ENCODE measurements at places on chromosomes 7 and 10.

DNA sequence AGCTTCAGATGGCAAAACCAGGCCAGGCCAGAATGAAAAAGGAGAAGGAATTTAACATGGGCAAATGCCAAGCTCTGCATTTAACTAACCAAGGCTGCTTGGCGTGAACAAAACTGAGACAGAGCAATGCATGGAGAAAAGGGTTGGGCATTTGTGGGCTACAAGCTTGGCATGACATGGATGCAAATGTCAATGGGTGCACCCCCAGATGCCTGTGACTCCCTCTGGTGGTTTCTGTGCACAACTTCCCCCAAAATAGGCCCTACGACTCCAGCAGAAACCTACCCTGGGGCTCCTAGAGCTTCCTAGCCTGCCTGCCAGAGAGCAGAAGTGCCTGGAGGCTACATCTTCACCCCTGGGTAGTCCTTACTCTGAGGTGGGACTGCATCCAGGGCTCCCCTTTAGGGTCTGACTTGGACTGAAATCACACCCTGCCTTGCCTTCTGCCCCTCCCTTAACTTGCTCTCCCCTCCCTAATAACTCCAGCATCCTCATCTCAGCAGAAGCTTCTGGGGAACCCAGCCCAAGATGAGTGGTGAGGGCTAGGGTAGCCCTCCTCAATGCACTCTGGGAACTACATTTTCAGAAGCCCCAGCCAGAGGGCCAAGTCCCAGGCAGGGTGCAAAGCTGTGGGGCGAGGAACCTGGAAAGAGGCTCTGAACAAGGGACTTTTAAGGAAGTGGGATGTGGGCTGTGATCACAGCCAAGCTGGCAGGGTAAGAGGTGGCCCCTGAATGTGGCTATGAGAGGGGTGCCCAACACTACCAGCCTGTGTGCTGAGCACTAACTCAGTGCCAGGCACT lies 11.3 kb downstream of the GPRIN2 start:
- DNase-seq, result no peak

DNA sequence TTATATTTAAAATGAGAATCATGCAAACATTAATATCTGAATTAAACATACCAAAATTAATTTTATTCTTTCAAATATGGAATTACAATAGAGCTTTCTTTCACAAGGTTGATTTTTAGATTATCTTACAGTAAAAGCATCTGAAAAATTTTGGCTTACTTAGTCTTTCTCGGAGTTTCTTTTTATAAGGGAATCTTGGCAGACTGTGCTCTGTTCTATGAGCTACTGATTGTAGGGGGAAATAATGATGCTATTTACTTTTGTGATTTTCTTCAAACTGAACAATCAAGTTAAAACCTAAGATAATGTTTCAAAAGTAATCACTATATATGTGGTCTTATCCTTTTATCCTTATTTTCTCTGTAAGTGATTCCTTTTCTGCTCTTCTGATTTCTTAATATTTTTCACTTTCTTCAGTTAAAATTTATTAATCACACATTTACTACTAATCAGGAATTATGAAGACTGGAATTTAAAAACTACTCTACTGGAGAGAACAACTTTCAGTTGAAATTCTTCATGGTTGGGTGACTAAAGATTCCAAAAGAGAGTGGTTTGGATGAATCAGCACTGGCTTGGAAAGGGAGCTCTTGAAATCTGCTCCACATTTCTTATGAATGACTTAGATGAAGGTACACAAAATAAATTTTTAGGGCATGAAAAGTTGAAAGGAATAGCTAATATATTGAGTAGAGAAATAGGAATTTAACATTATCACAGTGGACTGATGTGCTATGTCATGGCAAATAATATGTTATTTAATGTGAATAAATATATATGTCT lies 103.9 kb downstream of the PPP1R9A start:
- DNase-seq, result no peak

DNA sequence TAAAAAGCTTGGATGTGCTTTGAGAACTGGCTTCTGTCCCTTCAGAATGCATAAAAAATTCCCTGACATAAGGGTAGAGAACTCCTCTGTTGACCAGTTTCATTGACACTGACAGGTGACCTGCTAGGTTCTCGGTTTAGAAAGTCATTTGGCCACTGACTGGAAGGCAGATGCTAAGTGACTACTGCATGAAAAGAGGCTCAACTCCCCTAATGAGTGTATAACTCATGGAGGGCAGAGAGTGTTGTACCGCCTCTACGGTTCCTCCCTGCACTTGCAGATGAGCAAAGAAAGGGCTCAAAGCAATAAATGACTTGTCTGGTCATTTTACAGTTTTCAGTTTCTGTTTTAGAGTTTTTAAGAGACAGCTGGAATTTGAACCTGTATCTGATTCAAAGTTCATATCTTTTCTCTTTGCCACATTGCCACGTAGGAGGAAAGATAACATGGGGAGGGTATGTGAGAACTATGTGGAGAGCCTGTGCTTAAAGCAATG lies 2.9 kb upstream of the FGL2 start:
- DNase-seq, result no peak

- no peak for DNase-seq
Observed at GRCh38 chr7:155807789-155808548, 4.3 kb downstream of the SHH start.

DNA sequence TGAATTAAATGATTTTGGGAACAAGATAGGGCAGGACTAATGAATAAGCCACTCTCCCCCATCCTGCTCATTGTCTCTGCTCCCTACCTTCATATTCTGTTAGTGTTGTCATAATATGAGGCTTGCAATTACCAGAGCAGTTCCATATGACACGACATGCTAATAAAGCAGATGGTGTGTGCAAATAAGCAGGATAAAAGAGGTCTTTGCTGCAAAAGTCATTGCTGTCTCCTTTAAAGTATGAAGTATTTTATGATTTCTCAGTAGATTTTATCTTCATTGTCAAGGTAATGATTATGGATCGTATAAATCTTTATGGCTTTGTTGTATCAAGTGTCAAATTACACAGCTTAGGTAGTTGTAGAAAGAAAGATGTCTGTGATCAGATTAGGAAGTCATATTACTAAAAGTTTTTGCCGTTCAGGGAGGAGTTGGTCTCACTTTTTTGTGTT lies 114.8 kb downstream of the SDK1 start:
- peak; percentile 57 for DNase-seq

GRCh38 chr7:30521532-30521931 lies 16.9 kb upstream of the GGCT start:
- no peak for DNase-seq

GRCh38 chr10:13758756-13759155 lies 172.0 kb downstream of the PRPF18 start:
- no peak for DNase-seq

DNA sequence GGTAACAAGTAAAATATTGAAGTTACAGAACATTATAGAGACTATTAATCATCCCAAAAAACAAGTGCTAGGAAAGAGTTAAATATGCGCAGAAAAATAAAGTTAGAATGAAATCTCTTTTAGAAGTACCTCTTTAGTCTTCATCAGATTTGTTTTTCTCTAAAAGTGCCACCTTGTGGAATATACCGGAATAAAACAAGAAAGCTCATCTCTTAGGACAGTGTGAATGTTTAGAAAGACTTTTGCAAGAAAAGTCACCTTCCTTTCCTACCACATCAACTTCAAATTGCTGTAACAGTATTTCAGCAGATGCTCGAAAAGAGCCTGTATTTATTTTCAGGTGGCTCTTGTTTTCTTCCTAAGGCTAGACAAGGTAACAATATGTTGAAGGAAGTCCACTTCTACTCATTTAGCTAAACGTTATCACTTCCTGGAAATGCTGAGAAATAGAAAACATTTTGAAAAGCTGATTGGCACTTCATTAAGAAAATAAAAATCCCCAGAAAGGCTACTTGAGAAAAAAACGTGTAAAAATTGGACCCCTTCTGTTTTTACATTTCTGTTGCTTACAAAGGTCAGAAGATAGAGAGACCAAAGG lies 19.8 kb upstream of the FAM133B start:
- DNase-seq, result no peak

DNA sequence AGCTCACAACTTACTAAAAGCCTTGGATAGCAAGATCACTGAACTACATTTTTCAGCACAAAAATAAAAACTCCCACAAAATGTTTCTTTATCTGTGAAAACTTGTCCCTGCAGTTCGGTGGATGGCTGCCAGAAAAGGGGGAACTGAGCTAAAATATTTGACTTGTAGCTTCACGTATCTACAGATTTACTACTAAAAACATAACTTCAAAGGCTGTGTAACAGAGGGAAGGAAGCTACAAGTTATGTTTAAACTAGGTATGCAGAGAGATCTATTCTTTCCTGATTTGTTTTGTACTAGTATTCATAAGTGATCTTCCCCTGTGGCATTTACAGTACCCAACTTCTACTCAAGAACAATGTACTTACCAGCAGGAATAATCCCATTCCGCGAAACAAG lies 25.1 kb downstream of the SGCE start:
- no peak for DNase-seq

DNA sequence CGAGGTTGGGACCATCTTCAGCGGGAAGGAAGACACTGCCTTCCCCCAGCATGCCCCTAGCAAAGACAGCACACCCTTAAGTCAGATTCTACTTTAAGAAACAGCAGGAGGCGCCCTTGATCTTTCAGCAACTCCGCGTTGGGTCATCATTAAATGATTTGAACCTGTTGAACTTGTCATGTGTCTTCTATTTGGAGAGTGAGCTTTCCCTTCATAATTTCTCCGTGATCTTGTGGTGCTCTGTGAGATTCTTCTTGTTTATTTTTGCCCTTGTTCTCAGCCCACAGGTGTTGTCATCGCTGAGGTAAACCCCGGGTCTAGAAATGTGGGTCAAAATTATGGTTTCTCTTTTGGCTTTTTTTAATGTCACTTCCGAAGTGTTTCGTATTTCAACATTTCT lies 49.5 kb upstream of the PITRM1 start:
- no peak for DNase-seq

- DNase-seq, result no peak
Observed at GRCh38 chr7:4823441-4824119, 38.2 kb downstream of the PAPOLB start.

DNA sequence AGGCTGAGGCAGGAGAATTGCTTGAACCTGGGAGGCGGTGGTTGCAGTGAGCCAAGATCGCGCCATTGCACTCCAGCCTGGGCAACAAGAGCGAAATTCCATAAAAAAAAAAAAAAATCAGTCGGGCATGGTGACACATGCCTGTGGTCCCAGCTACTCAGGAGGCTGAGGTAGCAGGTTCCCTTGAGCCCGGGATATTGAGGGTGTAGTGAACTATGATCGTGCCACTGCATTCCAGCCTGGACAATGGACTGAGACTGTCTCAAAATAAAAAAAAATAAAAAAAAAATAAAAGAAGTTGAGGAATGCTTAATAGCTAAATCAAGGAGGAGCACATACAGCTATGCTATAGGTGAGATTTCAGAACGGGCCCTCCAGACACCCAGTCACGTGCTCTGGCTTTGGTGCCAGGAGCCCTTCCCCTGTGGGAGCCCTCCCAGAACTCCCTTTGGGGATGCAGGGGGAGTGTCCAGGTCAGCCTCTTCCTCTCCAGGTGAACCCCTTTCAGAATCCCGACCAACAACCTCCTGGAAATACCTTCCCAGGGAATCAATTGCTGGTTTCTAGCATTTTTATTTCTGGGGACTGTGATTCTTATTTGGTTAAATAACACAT lies 42.9 kb upstream of the CTBP2 start:
- no peak for DNase-seq

GRCh38 chr10:104069613-104070012 lies 16.1 kb downstream of the COL17A1 start:
- no peak for DNase-seq

DNA sequence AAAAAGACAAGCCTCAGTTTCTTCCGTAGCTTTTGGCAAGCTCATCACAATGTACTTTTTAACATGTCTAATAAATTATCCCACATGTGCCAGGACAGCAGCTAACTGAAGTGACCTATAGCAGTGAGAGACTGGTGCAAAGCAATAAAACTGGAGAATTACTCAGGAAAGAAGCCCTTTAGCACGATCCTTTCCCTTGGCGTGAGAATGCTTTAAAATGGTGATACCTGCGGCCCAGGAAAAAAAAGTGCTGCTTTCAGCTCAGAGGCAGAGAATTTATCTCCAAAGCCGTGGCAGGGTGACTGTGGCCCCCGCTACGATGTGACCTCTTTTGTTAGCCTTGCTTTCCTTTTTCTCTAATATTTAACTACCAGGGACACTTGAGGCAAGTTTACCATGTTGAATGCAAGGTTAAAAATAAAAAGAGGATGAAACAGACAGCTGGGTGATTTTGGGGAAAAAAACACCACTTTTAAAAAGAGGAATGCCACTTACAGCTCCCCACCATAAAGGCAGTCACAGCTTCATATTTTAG lies 184.0 kb downstream of the FANK1 start:
- no peak for DNase-seq

DNA sequence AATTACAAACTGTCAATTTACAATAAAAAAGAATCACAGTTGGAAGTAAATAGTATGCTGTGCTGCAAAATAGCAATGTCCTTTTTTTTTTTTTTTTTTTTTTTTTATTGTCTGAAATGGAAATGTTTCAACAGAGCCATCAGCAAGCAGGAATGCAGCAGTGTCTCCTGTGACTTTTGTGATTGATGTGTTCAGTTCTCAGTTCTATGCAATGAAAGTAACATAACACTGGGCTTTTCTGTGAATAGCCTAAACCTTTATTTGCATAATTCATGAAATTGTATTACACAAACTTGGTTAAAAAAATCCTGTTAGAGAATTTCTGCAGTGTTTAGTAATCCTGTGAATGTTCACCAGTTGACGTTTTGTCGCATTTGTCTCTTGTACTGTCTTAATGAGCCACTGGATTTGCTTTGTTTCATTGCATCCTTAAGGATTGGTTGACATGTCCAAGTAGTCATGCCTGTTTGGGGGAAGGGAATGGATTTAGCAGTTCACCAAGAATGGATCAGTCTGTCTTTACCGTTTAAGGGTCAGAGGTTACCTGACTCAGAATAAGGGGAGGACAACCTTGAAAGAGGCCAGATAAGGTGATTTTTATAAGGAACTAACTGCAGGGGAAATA lies 192.7 kb downstream of the MLLT10 start:
- no peak for DNase-seq

- no peak for DNase-seq
Observed at GRCh38 chr7:82390936-82391335, 52.6 kb downstream of the CACNA2D1 start.

- DNase-seq, result no peak
Observed at GRCh38 chr7:466465-467191, 53.0 kb downstream of the PDGFA start.

DNA sequence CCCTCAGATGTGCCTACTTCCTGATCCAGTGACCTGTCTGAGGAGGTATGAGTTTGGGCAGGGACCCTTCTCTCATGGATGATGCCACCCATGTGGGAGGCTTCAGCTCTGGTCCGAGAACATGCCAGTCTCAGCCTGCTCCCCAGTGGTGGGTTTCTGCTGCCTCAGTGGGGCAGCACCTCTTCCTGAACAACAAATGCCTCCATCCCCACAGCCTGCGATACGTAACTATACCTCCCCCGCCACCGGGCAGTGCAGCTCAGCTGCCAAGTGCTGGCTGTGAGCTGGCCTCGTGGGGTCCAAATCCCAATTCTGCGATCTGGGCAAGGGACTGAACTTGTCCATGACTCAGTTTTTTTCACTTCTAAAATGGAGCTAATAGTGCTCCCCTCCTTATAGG lies 3.1 kb downstream of the GDF10 start:
- DNase-seq, result no peak

- DNase-seq, result no peak
Observed at GRCh38 chr10:123622381-123622780, 43.8 kb upstream of the GPR26 start.

Measured in NCI-H1105 (cell line).